ENCODE measurements at places on chromosomes 11 and 22. TPM values are rescaled to one million over a fixed set of nuclear protein-coding genes. Genes with fewer than 3 reads are reported as not detected.
A peak's percentile ranks its signal among the peaks of the same experiment; 100 is the strongest.

- no peak for DNase-seq
Measured at GRCh38 chr22:32542677-32543357, 68.2 kb downstream of the FBXO7 start.

- no peak for DNase-seq
Measured at GRCh38 chr11:64849598-64850356, 5.3 kb upstream of the CDC42BPG start.

DNA sequence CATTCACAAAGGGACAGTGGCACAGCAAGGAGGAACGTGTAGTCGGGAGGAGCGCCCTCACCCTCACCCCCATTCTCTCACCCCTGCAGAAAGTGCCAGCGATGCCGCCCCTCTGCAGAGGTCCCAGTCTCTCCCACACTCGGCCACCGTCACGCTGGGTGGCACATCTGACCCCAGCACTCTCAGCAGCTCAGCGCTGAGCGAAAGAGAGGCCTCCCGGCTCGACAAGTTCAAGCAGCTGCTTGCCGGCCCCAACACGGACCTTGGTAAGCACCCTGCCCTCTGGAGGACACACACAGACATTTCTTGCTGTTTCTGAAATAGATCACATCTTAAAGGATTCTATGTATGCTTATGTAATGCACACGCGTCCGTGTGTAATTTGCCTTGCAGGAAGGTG is 34.9 kb downstream of the TBC1D22A start:
- no peak for DNase-seq

GRCh38 chr11:38788561-38788960 is 2190.5 kb upstream of the RAG2 start:
- no peak for DNase-seq

GRCh38 chr11:62081378-62082291 is 42.2 kb upstream of the INCENP start:
- DNase-seq = peak; percentile 79

Gene HEPN1
- total RNA-seq = not detected

Gene SHISA8
- 0.27 TPM for total RNA-seq

Gene CLCF1
- 0.27 TPM for total RNA-seq

Gene DDI1
- not detected for total RNA-seq
